CD4-positive, alpha-beta T cell treated with Interleukin-17A for 4 hours (primary cell): ENCODE measurements at places on chromosomes 7 and 10.
A peak's percentile ranks its signal among the peaks of the same experiment; 100 is the strongest.

DNA sequence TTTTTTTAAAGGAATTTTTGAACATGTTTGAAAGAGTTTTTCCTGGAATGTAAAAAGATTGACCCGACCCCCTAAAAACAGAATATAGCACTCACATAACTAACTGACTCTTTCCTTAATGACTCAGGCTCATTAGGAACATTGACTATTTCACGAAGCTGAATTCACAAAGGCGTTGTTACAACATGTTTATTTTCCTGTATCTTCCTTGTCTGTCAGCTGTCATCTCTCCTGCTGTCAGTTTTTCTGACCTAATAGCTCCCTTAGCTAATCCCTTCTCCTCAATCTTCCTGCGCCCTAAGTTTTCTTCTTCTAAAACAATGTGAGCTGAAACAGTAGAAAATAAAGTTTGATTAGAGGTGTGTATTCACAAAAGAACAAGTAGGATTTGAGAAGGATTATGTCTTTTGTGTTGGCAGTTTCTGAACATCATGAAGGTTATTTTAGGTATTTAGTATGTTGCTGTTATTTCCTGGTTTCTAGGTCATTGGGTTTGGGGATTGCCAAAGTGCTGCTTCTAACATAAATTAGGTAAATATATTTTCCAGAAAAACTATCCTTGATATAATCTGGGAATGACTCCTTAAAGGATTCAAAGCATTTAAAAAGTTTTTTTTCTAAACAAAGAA is 4.6 kb upstream of the MDFIC start:
- no peak for DNase-seq

DNA sequence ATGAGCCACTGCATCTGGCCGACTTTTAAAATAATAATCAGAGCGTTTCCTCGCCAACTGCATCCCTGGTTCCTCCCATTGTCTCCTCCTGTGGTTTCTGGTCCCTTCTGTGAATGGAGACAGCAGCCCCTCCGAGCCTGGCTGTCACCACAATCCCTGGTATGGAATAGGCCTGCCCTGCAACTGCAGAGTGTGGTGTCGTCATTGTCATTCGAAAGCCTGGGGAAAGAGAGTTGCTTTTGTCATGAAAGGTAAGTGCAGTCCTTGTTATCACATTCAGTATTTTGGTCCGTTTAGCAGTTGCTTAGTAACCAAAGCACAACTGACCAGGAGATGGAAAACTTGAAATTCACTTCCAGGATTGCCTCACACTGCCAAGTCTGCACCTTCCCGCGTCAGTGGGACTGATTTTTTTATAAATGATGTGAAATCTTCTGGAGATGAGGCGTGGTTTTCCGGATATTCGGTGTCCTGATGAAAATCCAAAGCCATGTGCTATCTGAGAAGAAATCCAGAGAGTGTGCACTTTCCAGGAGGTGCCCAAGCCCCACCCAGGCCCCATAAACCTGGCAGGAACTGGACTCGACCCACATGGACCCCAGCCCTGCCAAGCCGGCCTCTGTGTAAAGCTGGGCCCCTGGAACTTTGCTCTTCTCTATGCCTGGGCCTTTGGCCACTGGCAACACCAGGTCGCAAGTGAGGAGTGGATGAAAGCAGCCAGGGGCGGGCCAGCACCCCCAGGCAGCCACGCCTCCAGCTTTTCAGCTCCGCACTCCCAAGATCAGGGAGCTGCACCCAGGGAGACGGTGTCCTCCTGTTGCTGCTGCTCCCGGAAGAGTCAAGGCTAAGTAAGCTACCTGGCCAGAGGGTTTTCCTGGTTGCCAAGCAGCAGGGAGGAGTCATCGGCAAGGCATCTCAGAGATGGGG is 133.7 kb upstream of the SH2B2 start:
- DNase-seq, result no peak

- DNase-seq, result no peak
These were observed 111.0 kb downstream of the CDK6 start for GRCh38 chr7:92725161-92725925.

GRCh38 chr7:75072981-75073283 is 670 bp downstream of the RCC1L start:
- no peak for DNase-seq

- DNase-seq, result peak; percentile 24
These were observed 14.1 kb downstream of the ESYT2 start for GRCh38 chr7:158815083-158815799.

GRCh38 chr7:104552102-104552501 is 223.7 kb downstream of the LHFPL3 start:
- peak; percentile 3 for DNase-seq

DNA sequence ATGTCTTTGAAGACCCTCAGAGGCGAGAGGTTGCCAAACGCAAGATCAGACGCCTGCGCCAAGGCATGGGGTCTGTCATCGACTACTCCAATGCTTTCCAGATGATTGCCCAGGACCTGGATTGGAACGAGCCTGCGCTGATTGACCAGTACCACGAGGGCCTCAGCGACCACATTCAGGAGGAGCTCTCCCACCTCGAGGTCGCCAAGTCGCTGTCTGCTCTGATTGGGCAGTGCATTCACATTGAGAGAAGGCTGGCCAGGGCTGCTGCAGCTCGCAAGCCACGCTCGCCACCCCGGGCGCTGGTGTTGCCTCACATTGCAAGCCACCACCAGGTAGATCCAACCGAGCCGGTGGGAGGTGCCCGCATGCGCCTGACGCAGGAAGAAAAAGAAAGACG is 8.1 kb upstream of the SGCE start:
- DNase-seq, result no peak

- no peak for DNase-seq
These were observed 5.3 kb upstream of the HILPDA start for GRCh38 chr7:128450409-128450808.

DNA sequence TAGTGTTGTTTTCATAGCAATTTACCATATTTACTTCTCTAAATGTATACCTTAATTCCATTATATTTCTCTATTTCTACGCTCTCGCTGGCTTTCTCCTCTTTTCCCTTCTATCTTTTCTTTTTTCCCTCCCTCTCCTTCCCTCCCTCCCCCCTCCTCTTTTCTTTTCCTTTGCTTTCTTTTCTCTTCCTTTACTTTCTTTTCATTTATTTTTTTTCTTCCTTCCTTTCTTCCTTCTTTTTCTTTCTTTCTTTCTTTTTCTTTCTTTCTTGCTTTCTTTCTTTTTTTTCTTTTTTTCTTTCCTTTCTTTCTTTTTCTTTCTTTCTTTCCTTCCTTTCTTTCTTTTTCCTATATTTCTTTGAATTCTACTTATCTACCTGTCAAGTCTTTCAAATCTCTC is 533.0 kb upstream of the POT1 start:
- DNase-seq, result no peak

GRCh38 chr10:451021-451471 is 238.4 kb downstream of the DIP2C start:
- peak; percentile 78 for DNase-seq

- no peak for DNase-seq
These were observed 27.3 kb downstream of the NAPEPLD start for GRCh38 chr7:103121641-103122040.

- DNase-seq, result no peak
These were observed 75.2 kb downstream of the CREB5 start for GRCh38 chr7:28487487-28487886.

- no peak for DNase-seq
These were observed 488.4 kb upstream of the AKR1E2 start for GRCh38 chr10:4337563-4337962.

DNA sequence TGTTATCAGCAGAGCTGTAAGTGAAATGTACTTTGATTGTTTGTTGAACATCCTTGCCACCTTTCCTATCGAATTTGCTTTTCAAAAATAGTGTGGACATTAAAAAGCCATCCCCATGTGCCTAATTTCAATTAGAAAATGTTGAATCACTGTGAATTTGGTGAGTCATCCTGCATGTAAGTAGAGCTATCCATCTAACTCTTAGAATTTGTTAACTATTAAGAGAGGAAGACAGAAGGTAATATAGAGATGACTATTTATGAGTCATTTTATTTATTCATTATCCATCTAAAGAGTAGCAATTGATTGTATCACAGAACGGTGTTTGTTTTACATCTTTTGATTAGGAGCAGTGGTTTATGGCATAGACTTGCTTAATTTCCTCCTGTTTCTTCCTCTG is 154.7 kb downstream of the MGMT start:
- no peak for DNase-seq

DNA sequence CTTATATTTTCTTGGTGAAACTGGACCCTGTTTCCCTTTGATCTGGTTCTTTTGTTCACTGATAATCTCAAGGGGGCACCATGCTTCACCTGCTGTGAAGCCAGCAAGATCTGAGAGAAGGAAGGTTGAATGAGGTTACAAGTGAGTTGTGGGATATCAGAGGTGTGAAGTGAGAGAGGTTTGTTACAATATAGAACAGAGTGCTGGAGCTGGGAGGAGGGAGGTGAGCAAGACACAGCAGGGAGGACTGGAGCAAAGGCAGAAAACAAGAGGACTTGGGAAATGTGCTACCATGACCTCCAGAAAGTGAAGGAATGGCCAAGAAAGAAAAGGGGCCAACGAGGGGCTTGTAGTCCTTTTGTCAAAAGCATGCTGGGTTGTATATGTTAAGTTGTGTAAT is 156.6 kb downstream of the LRMDA start:
- DNase-seq, result no peak

GRCh38 chr7:7228472-7228871 is 46.1 kb downstream of the C1GALT1 start:
- no peak for DNase-seq

GRCh38 chr7:38748056-38748610 is 117.0 kb upstream of the AMPH start:
- DNase-seq, result no peak

GRCh38 chr7:43195768-43196167 is 83.3 kb downstream of the HECW1 start:
- DNase-seq, result no peak

GRCh38 chr10:88413412-88413811 is 169.7 kb downstream of the RNLS start:
- no peak for DNase-seq

- DNase-seq, result no peak
These were observed 36.7 kb downstream of the ANXA8 start for GRCh38 chr10:47447209-47447608.

GRCh38 chr7:55590517-55591281 is 18.4 kb upstream of the VOPP1 start:
- no peak for DNase-seq

DNA sequence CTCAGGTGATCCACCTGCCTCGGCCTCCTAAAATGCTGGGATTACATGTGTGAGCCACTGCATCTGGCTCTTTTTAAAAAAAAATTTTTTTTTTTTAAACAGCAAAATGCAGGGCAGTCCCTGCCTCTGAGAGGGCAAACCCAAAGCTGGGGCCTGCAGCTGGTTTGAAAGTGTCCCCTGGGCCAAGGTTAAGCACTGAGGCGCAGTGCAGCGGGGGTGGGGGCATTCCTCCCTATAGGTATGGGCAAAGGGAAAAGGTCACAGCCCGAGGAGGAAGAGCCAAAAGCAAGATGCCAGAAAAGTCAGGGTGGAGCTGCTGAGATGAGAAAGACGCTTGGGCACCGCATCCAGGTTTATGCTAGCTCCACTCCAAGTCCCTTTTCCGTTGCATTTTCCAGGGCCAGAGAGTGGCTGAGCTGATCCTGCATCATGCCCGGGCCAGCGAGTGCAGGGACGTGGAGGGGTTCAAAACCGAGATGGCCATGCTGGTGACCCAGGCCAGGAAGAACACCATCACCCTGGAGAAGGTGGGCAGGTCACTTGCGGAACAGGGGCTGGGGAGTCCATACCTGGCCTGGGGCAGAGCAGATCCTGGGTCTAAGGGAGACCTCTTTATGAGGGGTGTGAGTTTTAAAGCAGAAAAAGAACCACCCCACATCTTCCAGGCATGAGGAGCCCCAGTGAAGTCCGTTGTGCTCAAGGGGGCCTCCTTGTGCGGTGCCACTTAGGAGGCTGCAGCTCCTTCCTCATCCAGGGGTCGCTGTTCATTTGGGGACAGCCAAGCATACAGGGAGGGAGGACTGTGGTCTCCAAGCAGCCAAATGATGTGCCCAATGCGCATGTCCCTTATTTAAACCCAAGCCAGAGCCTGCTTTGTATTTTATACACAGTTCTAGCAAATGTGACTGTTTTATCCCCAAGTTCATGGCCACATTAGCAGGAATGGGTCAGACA is 7.0 kb upstream of the NDUFB2 start:
- no peak for DNase-seq

- DNase-seq, result no peak
These were observed 88.8 kb downstream of the GSAP start for GRCh38 chr7:77327067-77327931.

DNA sequence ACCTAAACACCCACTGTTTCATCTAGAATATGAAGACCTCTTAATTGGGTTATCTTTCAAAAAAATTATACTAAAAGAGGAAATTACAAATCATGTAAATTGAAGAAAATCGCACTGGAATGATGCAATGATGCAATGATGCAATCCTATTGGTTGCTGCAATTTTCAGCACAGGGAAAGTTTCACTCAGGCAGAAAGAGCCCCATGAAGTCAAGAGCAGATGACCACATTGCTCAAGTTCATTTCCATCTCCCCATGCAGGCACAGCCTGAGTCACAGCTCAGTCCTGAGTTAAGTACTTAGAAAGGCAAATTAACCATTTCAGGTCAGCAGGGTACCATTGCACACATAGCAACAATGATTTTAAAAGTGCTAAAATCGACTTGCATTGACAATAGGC is 180.3 kb upstream of the MYO3A start:
- DNase-seq, result no peak

- no peak for DNase-seq
These were observed 625.1 kb downstream of the DNAJB6 start for GRCh38 chr7:157961731-157962457.

GRCh38 chr10:101675115-101675514 is 19.9 kb downstream of the FBXW4 start:
- no peak for DNase-seq

DNA sequence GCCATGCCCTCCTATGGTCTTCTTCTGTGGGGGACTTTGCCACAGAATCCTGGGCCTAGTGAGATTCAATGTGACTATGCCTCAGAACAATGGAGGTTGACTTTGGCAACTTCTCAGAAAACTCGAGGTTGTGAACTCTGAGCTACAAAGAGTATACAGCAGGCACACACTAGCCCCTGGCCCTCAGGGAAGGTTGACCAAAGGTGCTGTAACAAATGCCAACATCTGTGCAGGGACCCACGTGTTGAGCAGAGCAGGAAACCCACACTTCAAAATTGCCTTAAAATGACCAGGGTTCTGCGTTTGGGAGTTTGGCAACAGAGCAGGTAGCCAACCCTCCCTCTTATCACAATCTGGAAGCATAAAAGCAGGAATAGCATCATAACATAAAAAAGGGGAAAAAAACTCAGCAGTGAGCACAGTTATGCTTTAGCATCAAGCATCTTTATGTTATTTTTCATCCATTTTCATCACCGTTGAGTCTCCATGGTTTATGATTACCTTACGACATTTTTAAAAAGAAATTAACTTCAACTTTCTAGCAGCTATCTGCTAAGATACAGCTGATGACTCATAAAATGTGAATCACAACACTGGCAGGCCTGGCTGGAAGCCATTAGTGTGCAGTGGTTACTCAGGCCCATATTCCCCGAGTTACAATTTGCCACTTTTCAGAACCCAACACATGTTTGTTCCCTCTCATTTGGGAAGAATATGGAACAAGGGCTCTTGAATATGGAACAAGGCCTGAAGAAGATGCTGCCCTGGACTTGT is 11.1 kb downstream of the PRLHR start:
- DNase-seq, result no peak

- DNase-seq, result peak; percentile 86
These were observed 3.7 kb downstream of the ABHD11 start for GRCh38 chr7:73734619-73735527.

GRCh38 chr10:132707121-132707775 is 78.7 kb downstream of the NKX6-2 start:
- no peak for DNase-seq

- no peak for DNase-seq
These were observed 424.4 kb upstream of the AUTS2 start for GRCh38 chr7:69173846-69174245.

GRCh38 chr10:103640436-103641181 is 147.1 kb downstream of the NEURL1 start:
- no peak for DNase-seq
